ENCODE measurements at places on chromosomes 1 and 21.

DNA sequence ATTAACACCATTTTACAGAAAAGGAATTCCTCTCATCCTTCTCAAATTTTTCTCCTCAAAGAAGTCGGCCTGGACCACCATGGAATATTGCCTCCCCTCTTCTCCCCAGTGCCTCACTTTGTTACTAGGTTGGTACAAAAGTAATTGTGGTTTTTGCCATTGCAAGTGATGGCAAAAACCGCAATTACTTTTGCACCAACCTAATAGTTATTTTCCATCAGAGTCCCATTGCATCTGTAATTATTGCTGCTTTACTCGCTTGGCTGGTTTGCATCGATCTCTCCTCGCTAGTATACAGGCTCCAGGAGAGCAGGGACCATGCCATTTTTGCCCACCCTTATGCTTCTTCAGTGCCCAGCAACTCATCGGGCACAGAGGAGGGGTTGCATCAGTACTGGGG is 963 bp upstream of the C1orf94 start:
- no peak for DNase-seq

- DNase-seq: no peak
These were observed 7.7 kb upstream of the GJA5 start for GRCh38 chr1:147768101-147768500.

DNA sequence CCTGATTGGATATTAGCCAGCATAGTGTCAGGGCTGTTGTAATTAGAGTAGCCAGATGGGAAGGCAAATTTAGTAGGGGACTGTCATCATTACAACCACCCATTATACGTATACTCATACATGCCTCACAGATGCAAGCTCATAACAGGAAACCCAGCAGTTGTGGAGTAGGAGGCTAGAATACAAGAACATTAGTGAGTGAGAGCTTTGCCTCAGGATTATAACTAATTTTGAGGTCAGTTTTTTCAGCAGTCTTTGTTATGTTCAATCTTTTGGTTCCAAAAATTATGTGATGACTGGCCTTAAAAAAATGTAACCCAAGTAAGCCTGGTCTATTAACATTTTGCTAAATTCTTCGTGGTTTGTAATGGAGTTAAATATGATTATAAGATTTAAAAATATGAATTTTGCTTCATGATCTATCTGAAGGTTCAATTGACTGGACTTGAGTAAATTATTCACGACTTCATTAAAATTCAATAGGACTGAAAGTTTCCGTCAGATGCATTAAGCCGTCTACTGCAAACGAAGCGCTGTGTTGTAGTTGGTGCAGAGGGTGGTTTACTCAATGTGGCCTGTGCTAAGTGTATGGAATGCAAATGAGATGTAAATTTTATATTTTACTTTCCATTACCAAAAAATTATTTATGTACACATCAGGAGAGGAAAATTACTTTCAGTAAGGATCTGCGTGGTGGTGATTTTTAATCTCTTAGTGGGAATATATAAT is 48.8 kb downstream of the KCNK1 start:
- no peak for DNase-seq

DNA sequence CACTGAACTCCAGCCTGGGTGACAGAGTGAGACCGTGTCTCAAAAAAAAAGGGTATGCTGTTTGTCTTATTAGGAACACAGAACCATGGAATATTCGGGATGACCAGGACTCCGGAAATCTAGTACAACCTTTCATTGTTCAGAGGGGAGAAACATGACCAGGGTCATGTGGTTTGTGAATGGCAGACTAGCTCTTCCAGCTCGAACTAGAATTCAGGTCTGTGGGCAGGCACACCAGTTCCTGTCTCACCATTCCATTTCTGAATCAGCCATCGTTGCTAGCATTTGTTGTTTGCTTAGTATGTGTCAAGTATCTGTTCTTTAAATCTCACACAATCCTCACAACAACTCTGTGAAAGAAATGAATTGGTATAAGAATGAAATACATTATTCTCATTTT is 50.9 kb downstream of the MDM4 start:
- no peak for DNase-seq

DNA sequence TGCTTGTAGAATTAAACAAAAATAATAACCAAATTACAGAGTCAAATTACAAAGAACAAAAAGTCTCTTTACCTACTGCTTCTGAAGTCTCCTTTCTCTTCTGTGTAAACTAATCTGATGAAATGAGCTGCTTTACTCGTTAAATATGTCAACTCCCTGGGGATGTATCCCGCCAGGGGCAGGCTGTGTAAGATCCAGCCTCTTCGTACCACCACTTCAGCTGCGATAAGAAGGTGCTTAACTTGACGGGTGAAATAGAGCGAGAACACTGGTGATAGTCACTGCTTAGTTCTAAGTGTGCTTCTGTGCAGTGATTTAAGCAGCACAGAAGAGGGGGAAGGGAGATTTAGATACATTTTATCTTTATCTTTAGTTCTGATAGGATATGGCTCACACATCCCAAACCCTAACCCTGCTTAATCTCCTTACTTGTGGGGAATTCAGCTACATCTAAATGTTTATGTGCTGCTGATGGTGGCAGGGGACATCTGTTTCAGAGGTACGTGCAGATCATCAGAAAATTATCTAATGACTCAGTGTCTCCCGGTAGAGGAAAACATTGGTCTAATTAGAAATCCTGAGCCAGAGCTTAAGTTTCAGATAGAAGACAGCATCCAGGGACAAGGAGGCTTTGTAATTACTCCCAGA is 46.0 kb downstream of the RHOU start:
- DNase-seq: no peak

GRCh38 chr1:188350104-188350503 is 1521.4 kb downstream of the PLA2G4A start:
- no peak for DNase-seq

DNA sequence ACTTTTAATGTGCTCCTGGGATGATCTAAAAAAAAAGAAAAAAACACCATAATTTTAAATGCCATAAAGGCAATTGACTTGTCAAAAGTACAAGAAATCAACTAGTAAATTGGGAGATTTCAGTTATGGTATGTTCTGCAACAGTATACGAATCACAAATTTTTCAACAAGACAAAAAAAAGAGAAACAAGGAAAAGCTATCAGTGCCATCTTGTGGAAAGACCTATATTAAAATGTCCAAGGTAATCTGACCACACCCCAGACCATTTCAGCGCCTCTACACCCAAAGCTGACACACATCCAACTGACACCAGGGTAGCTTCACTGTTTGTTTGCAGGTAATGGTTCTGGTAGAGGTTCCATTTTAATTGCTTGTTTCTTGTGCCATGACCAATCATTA is 5.0 kb upstream of the DUSP23 start:
- no peak for DNase-seq

- peak; percentile 3 for DNase-seq
These were observed 132.0 kb upstream of the ZC3H11B start for GRCh38 chr1:219744652-219745469.

GRCh38 chr21:20998886-20999285 is 677 bp downstream of the NCAM2 start:
- DNase-seq: no peak

DNA sequence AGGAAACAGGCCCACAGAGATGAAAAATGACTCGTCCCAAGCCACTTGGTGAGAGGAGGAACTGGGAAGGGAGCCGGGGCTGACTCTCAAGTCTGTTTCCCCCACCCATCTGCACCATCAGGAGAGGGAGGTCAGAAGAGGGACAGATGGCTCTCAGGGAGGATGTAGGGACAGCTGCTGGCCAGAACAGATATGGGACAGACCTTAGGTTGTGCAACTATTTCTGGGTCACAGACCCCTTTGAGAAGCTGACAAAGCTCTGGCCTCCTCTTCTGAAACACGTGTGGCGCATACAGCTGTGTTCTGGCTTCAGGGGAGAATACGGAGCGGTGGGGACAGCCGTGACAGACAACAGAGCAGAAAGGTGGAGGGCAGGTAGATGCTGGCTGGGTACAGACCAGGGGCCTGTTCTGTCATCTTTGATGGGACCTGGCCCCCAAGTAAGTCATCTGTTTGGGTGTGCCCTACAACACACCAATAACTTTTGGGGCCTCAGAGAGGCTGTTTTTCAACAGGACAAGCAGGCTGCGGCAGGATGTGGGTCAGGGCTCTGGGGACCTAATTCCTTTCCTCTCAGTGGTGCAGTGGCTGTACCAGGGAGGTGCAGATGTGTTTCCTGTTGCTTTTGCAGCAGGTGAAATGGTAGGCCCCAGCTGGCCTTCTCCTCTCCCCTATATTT is 7.3 kb downstream of the SH3BGRL3 start:
- DNase-seq: peak; percentile 94

DNA sequence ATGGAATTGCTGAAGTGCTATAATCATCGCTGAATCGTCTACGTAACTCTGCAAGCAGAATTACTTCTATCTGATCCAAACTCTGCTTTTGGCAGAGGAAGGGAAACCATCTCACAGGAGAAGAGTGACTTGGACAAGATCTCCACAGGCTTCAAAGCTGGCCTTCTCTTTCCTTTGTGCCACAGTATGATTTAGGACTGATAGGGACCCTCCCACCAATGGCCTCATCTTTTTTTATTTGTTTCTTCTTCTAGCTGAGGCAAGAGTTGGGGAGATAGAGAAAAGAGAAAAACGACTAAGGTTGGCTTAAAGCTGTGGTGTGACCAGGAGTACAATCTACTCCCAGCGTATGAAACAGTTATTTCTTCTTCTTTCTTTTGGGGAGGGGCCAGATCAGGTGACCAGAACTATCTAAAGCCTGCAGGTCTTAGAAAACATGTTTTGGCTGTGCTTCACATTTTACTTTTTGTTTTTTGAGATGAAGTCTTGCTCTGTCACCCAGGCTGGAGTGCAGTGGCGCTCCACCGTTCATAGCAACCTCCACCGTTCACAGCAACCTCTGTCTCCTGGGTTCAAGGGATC is 35.0 kb downstream of the ZNF496 start:
- no peak for DNase-seq

- no peak for DNase-seq
These were observed 19.9 kb downstream of the DSTYK start for GRCh38 chr1:205191622-205192021.

GRCh38 chr1:172686143-172686542 is 27.2 kb downstream of the FASLG start:
- no peak for DNase-seq

DNA sequence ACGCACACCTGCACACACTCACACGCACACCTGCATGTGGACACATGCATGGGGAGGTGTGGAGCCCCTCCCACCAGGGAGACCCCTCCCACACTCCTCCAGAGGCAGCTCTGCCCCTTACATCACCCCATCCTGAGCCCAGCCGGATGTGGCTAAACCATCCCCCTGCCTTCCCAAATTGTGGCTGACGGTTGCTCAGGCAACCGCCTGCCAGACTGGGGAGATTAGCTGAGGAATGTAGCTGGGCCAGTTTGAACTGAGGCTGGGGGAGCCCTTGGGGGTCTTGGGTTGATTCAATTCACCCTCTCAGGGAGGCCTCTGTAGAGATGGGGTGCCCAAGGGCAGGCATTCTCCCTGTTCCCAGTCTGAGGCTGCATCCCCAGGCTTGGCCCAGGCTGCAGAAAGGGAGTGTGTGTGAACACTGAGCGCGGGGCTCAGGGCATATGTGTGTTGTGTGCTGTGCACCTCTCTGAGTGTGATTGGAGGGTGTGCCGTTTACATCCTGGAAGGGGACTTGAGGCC is 12.9 kb downstream of the PTPRU start:
- no peak for DNase-seq

DNA sequence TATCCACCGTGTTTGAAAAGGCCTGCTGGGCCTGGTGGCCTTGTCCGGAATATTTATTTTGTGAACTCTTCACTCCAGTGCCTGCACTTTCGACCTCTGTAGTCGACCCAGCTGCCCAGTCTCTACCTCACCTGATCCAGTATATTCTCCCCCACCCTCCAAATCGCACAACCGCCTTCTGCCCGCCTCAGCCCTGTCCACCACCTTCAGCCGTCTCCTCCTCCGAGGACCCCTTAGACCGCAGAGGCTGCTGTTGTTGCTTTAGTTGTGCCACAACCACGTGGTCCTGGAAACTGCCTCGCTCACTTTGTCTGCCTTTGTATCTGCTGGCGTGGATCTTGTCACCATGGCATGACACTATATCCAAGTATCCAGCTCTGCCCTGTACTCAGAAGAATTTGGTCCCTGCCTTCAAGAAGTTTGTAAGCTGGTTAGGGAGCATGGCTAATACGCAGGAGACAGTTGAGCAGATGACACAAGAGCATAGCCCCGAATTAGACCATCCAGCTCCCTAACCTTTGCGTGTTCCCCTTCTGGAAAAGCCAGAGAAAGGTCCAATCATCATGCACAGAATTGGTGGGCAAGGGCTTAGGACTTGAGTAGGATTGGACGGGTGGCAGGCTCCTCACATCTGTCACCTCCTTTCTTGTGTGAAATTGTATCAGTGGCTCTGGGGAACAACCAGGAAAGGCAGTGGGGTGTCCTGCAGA is 1.5 kb downstream of the PHGDH start:
- peak; percentile 59 for DNase-seq

- DNase-seq: no peak
These were observed 91.9 kb upstream of the CACNA1E start for GRCh38 chr1:181391301-181391900.

GRCh38 chr1:10793129-10793651 is 3.3 kb downstream of the CASZ1 start:
- no peak for DNase-seq

GRCh38 chr1:230875370-230875769 is 7.0 kb upstream of the C1orf198 start:
- DNase-seq: no peak

GRCh38 chr1:119547805-119548204 is 40.8 kb downstream of the HSD3B1 start:
- no peak for DNase-seq

- no peak for DNase-seq
These were observed 3.1 kb upstream of the DSCAM start for GRCh38 chr21:40850071-40850470.

GRCh38 chr1:47227341-47228232 is 4.4 kb downstream of the TAL1 start:
- DNase-seq: no peak

DNA sequence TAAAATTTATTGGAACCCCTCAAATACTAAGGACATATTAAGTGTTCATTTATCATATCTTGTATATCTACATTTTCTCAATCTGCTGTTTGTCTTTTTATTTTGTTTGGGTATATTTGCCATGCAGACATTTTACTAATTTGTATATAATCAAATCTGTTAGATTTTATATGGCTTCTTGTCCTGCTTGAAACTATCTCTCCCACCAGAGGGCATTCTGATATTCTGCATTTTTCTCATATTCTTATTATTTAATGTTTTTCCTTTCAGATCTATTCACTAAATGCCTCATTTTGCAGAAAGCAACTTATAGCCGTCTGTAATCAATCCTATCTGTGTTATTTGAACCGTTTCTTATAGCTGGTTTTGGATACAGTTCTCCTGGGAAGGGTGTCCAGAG is 745.5 kb downstream of the LRRIQ3 start:
- DNase-seq: no peak

- no peak for DNase-seq
These were observed 26.5 kb downstream of the UTS2 start for GRCh38 chr1:7826363-7826762.

DNA sequence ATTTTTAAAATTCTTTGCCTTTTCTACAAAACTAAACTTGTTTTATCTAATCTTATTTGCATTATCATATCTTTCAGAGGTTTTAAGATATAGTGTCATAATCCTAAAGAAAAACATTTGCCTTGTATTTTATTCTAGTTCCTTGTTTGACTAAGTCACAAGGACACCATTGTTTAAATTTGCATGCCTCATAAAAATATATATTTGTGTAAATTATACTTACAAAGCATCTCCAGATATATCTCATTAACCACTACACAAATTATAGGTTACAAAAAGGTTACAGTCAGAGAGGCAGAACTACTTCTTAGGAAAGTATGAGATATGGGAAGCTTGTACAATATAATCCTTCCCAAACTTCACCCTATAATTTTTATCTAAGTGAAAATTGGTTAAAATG is 4.2 kb upstream of the RGS13 start:
- no peak for DNase-seq

- no peak for DNase-seq
These were observed 43.2 kb downstream of the RHOU start for GRCh38 chr1:228778466-228778865.

Data from activated CD4-positive, alpha-beta T cell treated with anti-CD3 and anti-CD28 coated beads, Interleukin-2, amount 10 ng/mL, durations not matched to agents 24 days and 14 days (primary cell).